ENCODE measurements at places on chromosomes 1 and 21.

DNA sequence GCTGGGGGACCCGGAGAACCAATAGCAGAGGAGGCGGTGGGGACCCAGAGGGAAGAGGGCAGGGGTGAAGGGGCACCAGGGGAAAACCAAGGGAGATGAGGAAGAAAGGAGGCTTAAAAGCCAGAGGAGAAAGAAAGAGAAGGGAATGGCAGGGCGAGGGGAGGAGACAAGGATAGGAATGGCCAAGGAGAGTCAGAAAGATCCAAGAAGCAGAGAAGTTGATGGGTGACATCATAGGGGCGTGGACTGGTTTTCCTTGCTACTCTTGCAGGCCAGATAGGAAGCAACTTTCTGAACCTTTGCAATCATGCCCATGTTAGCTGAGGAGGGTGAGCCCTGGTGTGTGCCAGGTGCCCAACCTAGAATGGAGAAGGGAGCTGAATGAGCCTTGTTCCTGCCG, 5.4 kb downstream of the NPR1 start:
- no peak for DNase-seq

GRCh38 chr1:39214998-39215873, 10.7 kb downstream of the MACF1 start:
- DNase-seq, result no peak

DNA sequence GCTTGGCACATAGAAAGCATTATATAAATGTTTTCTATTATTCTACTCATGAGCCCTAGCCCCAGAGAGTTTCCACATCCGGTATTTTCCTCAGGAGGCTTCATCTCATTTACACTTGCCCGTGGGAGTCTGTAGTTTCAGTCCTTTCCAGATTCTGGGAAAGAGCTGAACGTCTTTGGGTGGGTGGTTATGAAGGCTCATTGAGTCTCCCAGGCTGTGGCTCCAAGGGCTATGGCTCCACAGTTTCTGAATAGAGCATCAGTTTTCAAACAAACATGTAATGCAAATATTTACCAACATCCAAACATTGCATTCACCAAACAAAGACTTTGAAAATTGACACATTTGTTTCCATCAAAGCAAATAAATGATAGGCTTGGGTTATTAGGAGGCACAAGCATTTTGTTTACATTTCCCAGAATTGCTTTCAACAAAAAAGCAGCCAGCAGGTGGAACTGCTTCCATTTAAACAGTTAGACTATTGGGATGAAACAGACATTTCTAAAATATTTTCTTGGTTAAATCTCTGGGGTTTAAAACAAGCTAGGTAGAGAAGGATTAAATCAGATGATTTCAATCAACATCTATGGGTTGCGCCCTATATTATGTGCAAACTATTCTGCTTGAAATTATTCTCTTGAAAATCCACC, 1.3 kb upstream of the LEMD1 start:
- DNase-seq, result no peak

GRCh38 chr1:964691-965525, 1.4 kb upstream of the PLEKHN1 start:
- no peak for DNase-seq

DNA sequence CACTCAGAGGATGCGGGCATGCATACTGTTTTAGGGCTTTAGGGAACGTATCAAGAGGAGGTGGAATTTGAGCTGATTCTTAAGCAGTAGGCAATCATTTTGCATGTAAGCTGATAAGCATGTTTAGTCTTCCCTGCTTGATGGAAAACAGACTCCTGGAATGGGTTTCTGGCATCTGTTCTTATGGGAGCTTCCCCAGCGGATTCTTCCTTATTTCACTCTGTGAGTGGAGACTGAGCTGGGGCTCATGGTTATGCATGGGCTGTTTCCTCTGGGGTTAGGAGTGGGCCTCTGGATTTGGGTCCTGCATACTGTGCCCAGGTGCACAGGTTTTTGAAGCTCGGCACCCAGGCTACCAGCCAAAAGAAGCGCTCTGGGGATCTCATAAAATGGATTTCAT, 93.4 kb downstream of the DIRAS3 start:
- DNase-seq, result peak; percentile 67

DNA sequence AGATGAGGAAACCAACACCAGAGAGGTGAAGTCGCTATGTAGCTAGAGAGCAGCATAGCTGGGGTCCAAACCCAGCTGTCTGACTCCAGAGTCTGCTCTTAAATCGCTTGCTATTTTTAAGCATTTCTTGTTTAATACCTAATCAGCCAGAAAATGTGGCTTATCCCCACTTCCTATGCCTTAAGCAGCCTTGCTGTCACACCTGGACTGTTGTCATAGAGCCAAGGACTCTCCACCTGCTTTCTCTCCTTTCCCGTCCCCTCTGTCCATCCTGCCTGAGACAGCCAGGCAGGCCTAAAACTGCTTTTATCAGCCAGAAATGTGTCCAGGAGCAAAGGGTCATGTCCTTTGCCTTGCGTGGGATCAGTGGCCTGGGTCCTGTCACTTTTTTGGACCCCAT, 28.3 kb upstream of the EPHA8 start:
- no peak for DNase-seq

- no peak for DNase-seq
Observed at GRCh38 chr1:209316929-209317328, 266.6 kb upstream of the CAMK1G start.

DNA sequence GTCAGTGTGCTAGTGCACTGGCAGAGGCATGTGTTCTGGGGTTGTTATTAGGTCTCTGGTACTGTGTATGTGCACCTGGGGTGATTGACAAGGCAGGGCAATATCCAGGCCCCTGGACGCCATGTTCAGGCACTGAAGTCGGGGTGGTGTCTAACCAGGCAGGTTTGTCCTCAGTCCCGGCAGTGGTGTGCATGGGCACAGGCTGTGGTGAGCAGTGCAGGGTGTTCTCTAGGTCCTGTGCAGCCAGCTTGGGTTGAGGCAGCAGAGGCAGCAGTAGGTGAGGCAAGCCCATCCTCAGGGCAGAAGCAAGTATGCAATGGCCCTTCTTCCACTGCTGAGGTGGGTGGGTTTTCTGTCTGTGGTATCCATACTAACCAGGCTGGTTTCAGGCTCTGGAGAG, 252.3 kb upstream of the LRRC7 start:
- DNase-seq, result no peak

DNA sequence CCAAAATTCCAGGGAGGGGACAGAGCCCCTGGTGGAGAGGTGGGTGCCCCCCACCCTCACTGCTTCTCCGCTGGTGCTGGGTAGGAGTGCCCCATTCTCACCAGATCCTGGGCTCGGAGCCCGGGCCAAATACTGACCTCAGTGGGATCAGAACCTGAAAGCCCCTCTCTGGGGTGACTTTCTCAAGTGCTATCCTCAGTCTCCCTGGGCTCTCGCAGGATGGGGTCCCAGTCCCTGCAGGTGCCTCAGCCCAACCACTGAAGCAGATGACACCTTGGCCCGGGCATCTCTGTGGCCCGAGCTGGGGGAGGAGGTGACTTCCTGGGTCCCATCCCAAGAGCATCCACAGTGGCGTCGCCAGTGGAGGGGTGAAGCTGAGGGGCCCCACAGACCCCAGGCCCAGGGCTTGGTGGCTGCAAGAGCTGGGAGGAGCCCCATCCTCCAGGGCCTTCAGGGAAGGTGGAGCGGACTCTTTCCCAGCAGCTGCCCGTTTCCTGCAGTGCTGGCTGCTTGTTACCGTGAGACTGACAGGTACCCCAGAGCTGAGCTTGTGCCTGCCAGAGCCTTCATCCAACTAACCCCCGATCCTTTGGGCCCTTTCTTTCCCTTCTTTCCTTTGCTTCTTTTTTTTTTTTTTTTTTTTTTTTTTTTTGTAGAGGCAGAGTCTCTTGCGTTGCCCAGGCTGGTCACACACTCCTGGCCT, 3.9 kb upstream of the FNDC10 start:
- DNase-seq, result no peak

DNA sequence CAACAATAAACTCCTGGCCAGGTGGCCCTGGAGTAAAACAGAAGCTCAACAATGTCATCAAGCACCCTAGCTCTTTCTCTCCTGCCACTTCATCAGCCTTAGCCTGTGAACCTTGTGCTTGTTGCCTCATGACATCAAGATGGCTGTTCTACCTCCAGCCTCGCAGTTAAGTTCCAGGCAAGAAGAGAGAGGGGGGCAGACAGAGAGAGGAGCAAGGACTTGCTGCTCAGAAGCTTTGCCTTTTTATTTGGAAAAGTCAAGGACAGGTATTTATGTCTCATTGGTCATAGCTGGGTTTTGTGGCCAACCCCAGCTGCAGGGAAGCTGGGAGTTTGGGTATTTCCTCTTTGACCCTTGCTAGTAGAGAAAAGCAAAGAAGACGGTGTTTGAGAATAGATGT, 60.3 kb upstream of the GADD45A start:
- DNase-seq, result no peak

DNA sequence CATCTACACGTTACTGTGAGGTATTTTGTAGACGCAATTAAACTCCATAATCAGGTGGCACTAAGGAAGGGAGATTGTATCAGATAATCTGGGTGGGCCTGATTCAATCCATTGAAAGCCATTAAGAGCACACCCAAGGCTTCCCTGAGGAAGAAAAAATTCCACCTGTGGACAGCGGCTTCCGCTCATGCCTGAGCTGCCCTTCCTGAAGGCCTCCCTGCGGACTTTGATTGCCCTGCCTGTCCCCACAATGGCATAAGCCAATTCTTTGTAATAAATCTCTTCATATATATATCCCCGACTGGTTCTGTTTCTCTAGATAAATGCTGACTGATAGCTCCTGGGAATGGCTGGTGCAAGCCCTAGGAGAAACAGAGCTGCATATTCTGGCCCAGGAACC, 138.3 kb downstream of the TGFBR3 start:
- no peak for DNase-seq

DNA sequence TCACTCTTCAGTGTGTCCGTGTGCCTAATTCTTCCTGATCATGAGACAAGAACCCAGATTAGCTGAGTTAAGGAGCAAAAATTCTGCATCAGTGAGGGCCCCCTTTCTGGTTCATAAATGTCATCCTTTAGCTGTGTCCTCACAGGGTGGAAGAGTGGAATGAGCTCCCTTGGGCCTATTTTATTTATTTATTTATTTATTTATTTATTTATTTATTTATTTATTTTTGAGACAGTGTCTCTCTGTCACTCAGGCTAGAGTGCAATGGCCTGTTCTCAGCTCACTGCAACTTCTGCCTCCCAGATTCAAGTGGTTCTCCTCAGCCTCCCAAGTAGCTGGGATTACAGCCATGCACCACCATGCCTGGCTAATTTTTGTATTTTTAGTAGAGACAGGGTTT, 131.7 kb downstream of the PATJ start:
- no peak for DNase-seq

- no peak for DNase-seq
Observed at GRCh38 chr1:24948079-24948827, 18.2 kb upstream of the RUNX3 start.

DNA sequence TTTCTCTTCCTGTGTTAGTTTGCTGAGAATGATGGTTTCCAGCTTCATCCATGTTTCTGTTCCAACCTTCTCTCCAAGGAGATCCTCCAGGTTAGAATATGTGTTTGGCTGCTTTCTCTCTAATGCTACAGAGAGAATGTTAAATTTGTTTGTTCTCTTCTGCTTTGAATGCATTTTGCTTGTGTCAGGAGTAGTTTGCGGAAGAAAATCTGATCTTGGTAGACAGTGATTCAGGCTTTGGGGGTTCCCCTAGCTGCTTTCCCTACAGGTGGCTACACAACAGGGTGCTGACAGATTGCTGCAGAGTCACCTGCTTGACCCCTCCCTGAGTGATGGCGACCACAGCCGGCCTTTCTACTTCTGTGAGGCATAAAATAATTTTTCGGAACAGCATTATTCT, 41.8 kb downstream of the MACO1 start:
- no peak for DNase-seq

DNA sequence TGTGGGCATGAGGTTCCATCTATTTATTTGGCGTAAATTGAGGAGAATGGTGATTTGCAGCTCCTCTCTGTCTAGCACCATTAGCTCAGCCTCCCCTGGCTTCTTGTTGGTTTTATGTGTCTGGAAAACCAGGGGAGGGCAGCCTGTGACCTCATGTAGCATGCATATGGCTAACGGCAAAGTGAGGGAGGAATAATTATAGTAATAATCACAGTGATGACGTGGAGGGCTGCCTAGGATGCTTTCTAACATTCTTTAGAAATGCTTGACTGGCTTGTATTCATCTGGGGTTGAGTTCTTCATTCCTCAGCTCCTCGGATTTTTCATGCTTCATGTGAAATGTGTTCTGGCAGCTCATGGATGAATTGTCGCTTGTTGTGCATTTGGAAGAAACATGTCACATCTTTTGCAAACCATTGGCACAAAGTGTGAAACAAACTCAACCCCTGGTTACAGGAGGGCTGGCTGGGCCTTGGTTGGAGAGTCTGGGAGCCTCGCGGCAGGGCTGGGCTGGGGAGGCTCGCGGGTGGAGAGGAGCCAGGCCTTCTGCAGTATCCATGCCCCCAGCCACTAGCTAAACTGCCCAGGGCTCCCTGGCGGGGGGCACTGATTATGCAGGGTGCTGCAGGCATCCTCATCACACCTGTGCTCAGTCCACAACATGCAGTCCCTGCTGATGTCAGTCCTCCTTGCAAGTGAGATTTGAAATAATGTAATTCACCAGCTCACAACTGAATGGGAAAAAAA, 149.6 kb downstream of the DISC1 start:
- peak; percentile 44 for DNase-seq

DNA sequence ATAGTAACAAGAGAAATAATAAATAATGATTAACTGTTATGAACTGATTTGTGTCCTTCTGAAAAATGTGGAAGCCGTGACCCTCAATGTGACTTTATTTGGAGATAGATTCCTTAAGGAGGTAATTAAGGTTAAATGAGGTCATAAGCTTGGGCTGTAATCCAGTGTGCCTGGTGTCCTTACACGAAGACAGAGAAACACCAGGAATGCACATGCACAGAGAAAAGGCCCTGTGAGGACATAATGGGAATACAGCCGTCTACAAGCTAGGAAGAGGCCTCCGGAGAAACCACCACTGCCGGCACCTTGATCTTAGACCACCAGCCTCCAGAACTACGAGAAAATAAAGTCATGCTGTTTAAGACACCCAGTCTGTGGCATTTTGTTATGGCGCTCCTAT, 215.9 kb downstream of the NEGR1 start:
- no peak for DNase-seq

- DNase-seq, result no peak
Observed at GRCh38 chr1:13869172-13869797, 169.3 kb downstream of the PRDM2 start.

DNA sequence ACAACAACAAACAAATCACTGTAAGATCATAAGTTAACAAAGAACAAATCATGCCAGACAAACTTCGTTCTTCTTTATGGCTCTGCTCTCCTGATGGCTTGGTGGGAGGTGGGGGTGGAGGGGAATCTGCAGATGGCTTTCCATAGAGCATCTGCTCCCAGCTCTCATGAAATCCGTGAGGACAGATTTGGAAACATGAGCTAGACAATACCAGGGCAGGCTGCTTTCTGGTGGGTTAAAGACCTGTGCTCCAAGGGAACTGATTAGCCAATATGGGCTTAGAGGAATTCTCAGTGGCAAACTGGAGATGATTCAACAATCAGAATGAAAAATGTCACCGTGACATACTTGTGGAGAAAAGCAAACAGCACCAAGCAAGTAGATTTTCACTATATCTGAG, 69.4 kb upstream of the TLR5 start:
- no peak for DNase-seq
